ENCODE measurements at places on chromosomes 16 and 17. TPM values are rescaled to one million over a fixed set of nuclear protein-coding genes. Genes with fewer than 3 reads are reported as not detected.
A peak's percentile ranks its signal among the peaks of the same experiment; 100 is the strongest.

DNA sequence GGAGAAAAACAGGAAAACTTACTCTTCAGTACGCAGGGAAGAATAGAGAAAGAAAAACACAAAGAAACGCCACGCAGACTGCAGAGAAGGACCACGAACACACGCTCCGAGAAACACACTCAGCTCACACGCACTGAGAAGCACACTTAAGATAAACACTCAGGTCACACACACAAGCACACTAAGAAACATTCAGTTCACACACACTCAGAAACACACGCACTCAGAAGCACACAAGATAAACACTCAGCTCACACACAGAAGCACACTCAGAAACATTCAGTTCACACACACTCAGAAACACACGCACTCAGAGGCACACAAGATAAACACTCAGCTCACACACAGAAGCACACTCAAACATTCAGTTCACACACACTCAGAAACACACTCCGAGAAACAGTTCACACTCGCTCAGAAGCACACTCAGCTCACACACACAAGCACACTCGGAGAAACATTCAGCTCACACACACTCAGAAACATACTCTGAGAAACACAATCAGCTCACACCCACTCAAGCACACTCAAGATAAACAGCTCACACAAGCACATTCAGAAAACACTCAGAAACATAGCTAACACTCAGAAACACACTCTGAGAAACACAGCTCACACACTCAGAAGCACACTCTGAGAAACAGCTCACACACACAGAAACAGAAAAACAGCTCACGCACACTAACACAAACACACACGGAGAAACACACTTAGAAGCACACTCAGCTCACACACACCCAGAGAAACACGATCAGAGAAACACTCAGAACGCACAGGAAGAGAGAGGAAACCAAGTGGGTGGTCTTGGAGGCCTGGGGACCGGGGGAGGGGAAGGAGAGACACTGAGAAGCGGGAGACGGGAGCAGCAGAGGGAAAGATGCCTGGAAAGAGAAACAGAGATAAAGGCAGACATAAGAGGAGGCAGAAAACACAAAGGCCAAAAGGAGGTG, 908 bp downstream of the TMEM98 start:
- no peak for DNase-seq
- peaks cover 10% of the 10 kb centered on the region for H3K4me1 ChIP-seq
- no peaks in the 10 kb centered on the region for H3K27me3 ChIP-seq
- peak overlapping the region; percentile 69 for H3K27ac ChIP-seq

- H3K27ac ChIP-seq = no peak overlapping the region
- H3K36me3 ChIP-seq = no peaks in the 10 kb centered on the region
- H3K4me3 ChIP-seq = no peak overlapping the region
Measured at GRCh38 chr17:65060631-65061254, 4.2 kb upstream of the GNA13 start.

GRCh38 chr17:65191811-65192740, 54.9 kb downstream of the RGS9 start:
- no peaks in the 10 kb centered on the region for H3K36me3 ChIP-seq
- DNase-seq = no peak
- H3K4me1 ChIP-seq = no peaks in the 10 kb centered on the region
- H3K4me3 ChIP-seq = no peak overlapping the region
- H3K27me3 ChIP-seq = no peaks in the 10 kb centered on the region
- H3K27ac ChIP-seq = no peak overlapping the region

DNA sequence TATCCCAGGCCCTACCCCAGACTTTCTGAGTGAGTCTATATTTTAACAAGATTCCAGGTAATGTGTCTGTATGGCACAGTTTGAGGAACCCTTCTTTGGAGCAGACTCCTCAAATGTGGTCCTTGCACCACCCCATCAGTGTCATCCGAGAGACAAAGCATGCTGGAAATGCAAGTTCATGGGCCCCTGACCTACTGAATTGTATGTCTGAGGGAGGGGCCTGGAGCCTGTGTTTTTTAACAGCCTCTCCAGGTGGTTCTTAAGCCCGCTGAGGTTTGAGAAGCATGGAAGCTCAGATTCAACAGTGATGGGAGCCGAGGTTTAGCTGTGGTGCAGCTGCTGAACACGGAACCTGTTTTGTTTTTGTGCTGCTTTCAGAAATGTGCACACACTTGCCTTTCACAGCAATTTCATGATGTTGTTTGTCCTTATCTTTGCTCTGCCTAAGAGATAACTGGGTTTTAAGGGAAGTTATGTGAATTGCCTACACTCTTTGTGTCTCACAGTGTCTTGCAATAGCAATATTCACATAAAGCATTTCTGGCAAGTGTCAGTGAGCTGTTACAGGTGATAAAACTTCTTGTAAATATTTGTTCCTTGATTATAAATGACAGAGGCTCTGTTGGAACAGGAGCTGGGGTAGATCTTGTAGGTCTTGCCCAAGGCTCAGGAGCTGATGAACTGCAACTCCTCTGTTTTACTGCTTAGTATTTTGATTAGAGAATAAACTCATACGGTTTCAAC, 32.0 kb upstream of the IL34 start:
- H3K27ac ChIP-seq = no peak overlapping the region
- H3K4me3 ChIP-seq = no peak overlapping the region
- peaks cover 11% of the 10 kb centered on the region for H3K4me1 ChIP-seq

- H3K4me1 ChIP-seq = no peaks in the 10 kb centered on the region
- H3K4me3 ChIP-seq = no peak overlapping the region
- no peak overlapping the region for H3K27ac ChIP-seq
- no peaks in the 10 kb centered on the region for H3K27me3 ChIP-seq
Measured at GRCh38 chr16:4358831-4359561, 7.9 kb upstream of the PAM16 start.

DNA sequence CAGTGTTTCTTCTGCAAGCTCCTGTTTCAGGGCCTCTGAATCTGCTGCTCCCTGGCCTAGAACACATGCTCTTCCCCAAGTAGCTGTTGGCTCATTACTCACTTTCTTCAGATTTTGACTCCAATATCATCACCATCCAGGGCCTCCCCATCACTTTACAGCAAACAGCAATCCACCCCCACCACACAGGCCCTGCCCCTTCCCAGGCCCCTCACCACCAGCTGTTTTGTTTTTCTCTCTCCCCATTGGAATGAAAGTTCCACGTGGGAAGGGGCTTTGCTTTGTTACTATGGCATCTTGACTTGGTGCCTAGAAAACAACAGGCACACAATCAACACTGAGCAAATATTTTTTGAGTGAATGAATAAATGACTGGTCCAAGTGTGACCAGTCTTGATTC, 4.0 kb downstream of the TMEM170A start:
- H3K36me3 ChIP-seq = no peaks in the 10 kb centered on the region
- H3K27ac ChIP-seq = no peak overlapping the region
- H3K27me3 ChIP-seq = no peaks in the 10 kb centered on the region
- DNase-seq = no peak

- H3K4me3 ChIP-seq = no peak overlapping the region
- no peak overlapping the region for H3K27ac ChIP-seq
- no peaks in the 10 kb centered on the region for H3K27me3 ChIP-seq
- DNase-seq = no peak
- H3K4me1 ChIP-seq = peaks cover 11% of the 10 kb centered on the region
Measured at GRCh38 chr17:41544935-41545334, 16.8 kb upstream of the KRT19 start.

- no peaks in the 10 kb centered on the region for H3K27me3 ChIP-seq
- H3K36me3 ChIP-seq = no peaks in the 10 kb centered on the region
- no peaks in the 10 kb centered on the region for H3K4me1 ChIP-seq
- no peak overlapping the region for H3K27ac ChIP-seq
- no peak overlapping the region for H3K4me3 ChIP-seq
Measured at GRCh38 chr17:77675816-77676215, 282.7 kb upstream of the TNRC6C start.

DNA sequence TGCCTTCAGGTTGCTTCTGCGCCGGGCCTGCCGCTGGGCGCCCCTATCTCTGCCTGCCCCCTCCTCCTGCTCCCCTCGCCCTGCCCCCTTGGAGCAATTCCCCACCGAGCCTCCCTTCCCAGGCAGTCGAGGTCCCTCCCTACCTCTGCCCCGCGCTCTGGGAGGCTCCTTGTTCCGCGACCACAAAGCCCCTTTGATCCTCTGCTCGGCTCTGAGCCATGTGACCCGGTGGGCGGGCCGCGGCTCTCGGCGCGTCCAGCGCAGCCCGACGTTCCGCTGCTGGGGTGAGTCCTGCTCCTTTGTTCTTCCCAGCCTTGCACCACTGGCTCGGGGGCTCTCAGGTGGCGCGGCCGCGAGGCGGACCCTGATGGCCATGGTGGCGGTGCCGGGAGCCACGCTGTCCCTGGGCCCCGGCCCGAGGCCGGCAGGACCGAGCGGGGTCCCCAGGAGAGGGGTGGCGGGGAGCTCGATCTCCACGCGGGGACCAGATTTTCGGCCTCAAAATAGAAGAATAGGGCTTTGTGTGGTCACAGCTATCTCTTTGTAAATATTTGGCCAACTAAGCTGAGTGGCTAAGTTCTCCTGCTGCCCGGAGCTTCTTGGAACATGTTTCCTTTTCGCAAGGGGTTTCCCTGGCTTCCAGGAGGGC, 310.6 kb downstream of the SEC14L1 start:
- peak overlapping the region; percentile 31 for H3K4me3 ChIP-seq
- no peak for DNase-seq
- H3K27me3 ChIP-seq = no peaks in the 10 kb centered on the region

GRCh38 chr16:65933703-65934102, 432.8 kb upstream of the CDH5 start:
- H3K27me3 ChIP-seq = no peaks in the 10 kb centered on the region
- H3K4me3 ChIP-seq = no peak overlapping the region
- H3K4me1 ChIP-seq = no peaks in the 10 kb centered on the region
- no peak overlapping the region for H3K27ac ChIP-seq
- no peaks in the 10 kb centered on the region for H3K36me3 ChIP-seq

DNA sequence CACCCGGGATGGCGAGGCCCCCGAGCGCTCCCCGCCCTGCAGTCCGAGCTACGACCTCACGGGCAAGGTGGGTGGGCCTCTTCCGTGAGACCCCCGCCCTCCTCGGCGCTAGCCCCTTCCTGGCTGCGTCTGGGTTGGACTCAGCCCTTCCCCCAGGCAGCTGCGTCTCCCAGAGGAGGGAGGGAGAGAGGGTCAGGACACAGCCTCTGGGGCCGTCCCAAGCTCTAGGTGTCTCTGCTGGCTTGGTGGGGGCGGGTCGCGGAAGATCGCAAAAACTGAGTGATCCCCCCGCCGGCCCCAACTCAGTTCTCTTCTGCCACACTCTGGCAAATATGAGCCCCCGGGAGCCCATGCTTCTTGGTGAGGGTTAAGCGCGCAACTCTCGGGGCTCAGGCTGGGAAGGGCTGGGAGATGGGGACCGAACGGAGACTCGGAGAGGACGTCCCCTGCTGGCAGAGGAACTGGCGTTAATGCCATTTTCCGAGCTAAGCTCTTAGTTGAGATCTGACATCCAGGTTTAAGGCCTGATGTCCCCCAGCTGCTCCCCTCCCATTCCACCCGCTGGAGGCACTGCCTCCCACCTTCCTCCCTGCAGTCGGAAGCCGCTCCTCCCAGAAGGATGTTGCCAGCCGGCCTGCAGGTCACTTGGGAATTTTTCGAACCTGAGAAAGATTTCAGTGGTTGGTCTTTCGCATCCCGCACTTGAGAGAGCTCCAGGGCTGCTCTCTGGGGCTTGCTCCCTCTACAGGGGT, 419 bp downstream of the RAB37 start:
- peaks cover 10% of the 10 kb centered on the region for H3K27me3 ChIP-seq
- H3K27ac ChIP-seq = no peak overlapping the region
- H3K4me1 ChIP-seq = peaks cover 17% of the 10 kb centered on the region
- peak overlapping the region; percentile 57 for H3K4me3 ChIP-seq
- no peak for DNase-seq

Gene ITGAL
- total RNA-seq = 0.11 TPM

Gene HAS3
- total RNA-seq = not detected

Gene ORMDL3
- 32.2 TPM for total RNA-seq
